Activated CD4-positive, alpha-beta T cell treated with anti-CD3 and anti-CD28 coated beads for 1 hour (primary cell): ENCODE measurements at places on chromosomes 13 and 19.

DNA sequence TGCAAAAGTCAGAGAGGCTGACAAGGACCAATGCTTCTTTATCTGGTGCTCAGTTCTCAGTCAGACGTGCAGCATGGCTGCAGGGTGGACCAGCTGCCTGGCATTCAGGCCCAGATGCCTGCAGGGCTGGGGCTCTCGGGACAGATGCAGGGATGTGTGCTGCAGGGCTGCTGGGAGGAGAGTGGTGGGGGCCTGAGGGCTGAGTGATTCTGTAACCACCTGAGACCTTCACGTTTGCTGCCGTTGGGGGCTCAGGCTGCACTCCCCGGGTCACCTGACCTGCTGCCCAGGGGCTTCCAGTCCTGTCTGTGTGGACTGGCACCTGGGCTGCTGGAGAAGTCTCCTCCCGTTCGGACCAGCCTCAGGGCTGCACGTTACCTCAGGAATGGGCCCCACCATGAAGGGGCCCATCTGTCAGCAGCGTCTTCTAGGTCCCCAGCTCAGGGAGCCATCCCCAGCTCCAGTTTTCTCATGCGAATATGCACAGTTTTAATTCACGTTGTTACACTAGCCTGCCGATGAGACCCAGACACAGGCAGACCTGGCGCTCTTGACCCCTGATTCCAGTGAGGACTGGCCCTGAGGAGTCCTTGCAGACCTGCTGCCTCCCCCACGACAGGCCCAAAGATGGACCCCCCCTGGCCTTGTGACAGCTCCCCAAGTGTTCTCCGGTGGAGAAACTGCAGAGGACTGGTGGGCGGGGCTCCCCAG, 16.9 kb downstream of the KCTD15 start:
- DNase-seq, result no peak

DNA sequence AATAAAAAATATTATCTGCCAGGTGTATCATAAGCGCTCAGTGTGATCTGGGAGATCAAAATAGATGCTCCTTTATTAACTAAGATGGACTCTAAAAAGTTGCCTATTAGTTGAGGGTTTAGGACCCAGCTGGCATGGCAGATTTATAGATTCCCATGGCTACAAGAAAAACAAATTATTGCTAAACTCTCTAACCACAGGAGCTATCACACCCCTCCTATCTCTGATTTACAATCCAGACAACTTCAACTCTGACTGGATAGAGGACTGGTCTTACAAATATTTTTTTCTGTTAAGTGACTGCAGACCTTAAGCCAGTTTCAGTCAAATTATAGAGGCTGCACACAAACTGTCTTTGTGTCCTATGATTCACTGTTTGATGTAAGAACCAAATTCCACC, 45.4 kb upstream of the MYCBP2 start:
- DNase-seq, result no peak

GRCh38 chr13:50685491-50685890, 158.0 kb downstream of the DLEU7 start:
- no peak for DNase-seq

DNA sequence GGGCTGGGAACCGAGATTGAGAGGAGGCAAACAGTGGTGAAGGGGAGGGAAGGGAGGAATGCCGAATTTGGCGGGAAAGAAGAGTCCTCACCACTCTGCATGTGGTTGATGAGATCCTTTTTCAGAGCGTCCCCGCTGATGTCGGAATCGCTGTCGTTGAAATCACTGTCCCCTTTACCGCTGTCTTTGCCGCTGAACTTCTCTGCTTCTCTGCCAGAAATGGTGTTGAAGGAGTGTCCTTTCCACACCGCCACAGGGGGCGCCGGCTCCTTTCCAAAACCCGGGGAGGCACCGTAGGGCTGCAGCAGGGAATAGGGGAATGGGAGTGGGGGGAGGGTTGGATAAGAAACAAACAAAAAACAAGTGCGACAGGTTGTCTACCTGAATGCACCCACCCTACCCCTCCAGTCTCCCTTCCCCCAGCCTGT, 3.1 kb downstream of the PCDH8 start:
- no peak for DNase-seq

GRCh38 chr13:98650396-98651107, 73.6 kb upstream of the STK24 start:
- DNase-seq, result no peak

- DNase-seq, result no peak
Measured at GRCh38 chr19:50837300-50837699, 3.9 kb upstream of the KLK15 start.

GRCh38 chr19:40191836-40192646, 815 bp downstream of the MAP3K10 start:
- DNase-seq, result no peak

GRCh38 chr19:17074634-17075034, 618 bp downstream of the HAUS8 start:
- no peak for DNase-seq

DNA sequence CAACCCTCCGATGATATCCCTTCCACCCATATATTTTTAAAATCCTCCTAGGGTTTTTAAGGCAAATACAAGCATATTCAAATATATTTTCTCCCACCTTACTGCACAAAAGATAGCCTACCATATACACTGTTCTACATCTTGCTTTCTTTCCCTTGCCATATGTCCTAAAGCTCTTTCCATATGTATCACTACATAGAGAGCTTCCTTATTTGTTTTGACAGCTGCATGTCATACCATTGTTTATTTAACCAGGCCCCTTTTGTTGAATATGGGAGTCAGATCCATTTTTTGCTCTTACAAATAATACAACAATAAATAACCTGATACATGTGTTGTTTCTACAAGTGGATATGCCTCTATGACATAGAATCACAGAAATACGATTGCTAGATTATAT, 32.8 kb upstream of the WDFY2 start:
- no peak for DNase-seq

DNA sequence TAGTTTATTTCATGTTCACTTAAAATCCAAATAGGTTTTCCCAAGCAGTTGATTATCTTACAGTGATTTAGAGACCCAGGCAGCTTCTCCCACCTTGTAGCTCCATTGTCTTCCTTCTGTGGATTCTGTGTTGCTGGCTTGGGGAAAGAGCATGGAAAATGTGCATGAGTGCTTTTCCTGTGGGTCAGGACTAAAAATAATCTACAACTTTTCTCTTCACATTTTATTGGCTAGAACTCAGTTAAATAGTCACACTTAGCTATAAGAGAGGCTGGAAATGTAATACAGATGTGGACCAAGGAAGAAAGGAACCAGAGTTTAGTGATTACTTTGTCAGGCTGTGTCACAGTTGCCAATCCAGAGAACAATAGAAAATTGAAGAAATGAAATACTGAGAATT, 198.8 kb downstream of the NBEA start:
- no peak for DNase-seq

DNA sequence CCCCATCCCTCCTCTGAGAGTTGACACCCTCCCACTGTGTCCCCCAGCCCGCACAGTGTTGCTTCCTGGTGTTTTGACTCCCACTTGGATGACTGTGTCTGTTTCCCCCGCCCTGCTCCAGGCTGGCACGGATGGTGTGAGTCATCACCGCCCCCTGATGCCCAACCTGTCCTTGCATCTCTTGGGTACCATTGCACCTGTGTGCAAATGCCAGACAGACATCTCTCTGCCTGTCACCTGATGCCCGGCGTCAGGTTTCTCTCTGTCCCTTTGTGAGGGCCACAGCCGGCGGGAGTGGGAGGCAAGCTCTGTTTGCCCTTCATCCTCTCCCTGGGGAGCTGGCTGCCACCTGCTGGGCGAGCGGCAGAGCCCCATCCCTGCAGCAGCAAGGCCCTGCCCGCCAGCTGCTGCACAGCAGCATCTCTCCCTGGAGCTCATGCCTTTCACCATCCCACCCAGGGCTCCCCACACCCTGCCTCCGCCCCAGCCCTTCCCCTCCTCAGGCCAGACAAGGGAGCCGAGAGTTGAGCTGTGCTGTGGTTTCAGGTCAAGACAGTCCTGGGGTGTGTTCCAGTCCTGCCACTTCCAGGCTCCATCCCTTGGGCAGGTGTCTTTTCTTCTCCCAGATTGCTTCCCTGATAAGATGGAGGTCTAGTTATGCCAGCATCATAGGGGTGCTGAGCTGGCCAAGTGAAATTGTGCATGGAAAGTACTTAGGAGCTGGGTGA, 29.7 kb downstream of the NKPD1 start:
- no peak for DNase-seq

DNA sequence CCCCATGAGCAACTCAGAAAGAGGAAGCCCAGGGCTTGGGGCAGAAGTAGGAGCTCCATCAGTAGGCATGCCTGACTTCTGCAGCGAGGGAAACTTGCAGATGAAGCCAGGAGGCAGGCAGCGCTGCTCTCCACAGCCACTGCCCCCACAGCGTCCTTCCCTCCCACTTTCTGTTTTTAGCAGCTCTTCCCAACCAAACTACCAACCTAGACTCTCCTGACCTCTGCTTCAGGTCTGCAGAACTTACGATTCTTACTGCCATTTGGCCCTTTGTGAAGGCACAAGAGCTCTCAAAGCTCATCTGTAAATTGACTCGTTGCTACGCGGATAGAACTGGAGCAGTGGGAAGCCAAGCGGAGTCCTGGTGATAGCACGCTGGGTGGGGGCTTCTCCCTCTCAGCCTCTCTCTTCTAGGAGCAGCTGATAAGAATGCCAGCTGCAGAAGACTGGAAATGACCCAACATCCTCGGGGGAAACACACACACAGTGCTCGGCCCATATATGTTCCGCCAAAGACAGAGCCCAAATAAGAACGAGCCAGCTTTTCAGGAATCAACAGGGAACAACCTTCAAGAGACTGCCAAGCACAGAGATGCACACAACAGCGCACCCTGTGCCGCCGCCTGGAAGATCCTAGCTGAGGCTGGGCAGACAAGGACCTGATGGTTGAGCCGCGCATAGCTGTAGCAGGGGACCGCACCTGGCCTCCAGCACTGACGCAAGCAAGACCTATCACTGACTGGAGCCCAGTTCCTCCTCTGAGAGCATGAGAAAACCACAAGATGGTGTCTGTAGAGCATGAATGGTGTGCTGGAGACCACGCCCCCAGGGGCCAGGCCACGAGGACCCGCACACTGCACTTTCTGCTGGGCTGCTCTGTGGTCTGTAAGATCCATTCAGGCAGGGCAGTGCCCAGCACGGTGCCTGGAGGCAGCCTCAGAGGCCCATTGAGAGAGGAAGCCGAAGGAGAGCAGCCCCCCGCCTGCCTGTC, 15.9 kb upstream of the SLC35E1 start:
- DNase-seq, result no peak

- DNase-seq, result no peak
Measured at GRCh38 chr19:55493052-55493644, 4.9 kb downstream of the SSC5D start.

- DNase-seq, result no peak
Measured at GRCh38 chr19:3171894-3172672, 6.5 kb upstream of the S1PR4 start.

DNA sequence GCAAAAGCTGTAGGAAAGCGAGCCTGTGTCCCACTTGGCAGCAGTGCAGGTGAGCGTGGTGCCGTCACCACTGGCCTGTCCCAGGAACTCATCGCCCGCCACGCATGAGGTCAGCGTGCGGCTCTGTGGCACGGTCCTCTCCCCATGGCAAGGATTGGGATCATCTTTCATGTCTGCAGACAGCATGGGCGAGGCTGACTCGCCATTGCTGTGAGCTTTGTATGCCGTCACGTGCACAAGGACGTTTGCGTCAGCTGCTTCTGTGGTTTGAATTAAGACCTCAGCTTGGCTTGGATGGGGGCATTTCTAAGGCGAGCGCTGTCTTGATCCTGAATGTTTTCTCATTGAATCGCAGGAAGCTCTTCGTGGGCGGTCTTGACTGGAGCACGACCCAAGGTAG, 9.8 kb downstream of the DAZAP1 start:
- DNase-seq, result no peak

GRCh38 chr13:84985860-84986259, 813.4 kb downstream of the SLITRK6 start:
- no peak for DNase-seq

GRCh38 chr13:66780814-66781213, 449.3 kb downstream of the PCDH9 start:
- DNase-seq, result no peak

GRCh38 chr13:113669231-113669754, 2.3 kb downstream of the GRK1 start:
- no peak for DNase-seq

DNA sequence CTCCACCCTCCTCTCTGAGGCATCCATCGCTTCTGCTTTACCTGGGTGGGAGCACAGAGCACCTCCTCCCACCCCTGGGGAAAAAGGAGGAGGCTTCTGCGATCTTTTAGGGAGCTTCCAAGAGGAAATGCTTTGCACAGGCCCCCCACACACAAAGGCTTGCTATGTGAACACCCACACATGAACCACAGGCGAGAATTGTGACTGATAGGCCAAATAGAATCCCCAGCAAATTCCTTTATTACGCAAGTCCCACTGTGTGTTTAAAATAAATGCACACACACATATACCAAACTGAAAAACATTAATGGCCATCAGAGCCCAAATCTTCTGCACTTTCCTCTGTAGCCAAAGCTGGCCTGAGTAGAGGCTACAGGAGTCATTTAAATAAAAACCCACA, 50.6 kb downstream of the HSPH1 start:
- DNase-seq, result no peak

GRCh38 chr19:58181902-58182576, 822 bp upstream of the ZNF274 start:
- DNase-seq, result peak; percentile 26

GRCh38 chr19:45251452-45252354, 632 bp downstream of the MARK4 start:
- DNase-seq, result no peak

DNA sequence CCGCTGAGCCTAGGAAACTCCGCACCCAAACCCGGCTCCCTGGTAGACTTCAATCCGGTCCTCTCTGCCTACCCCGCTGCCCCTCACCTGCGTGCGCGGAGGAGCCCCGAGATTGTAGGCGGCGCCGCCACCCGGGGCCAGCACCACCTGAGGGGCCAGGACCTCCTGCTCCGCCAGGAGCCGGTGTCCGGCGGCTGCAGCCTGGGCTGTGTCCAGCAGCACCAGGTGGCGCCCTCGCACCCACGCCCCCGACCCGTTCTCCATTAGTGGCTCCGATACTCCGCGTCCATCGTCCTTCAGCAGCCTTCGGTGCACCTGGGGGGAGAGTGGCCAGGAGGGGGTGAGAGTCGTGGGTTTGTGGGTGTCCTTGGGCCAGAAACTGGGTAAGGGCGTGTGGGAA, 18.5 kb downstream of the MAN2B1 start:
- DNase-seq, result no peak

GRCh38 chr19:10895920-10896319, 24.6 kb downstream of the CARM1 start:
- DNase-seq, result no peak
